ENCODE measurements at places on chromosomes 11 and 22.
A peak's percentile ranks its signal among the peaks of the same experiment; 100 is the strongest.

GRCh38 chr22:27246558-27246957 is 555.0 kb downstream of the MN1 start:
- DNase-seq = no peak

DNA sequence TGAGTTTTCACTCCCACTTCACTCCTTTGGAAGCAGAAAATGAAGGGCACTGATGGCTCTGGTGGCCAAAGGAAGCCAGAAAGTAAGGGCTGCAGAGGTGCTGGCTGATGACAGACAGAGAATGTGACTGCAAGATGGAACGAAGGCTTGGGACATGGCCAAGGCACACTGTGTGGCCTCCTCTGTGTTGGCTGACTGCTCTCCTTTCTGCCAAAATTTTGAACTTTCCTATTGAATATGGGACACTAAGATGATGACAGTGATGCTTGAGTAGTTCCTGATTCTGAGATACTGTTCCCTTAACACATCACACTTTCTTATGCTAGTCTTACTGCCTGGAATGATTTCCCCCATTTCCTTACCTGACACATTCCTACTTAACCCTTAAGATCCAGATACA is 156.4 kb downstream of the SWAP70 start:
- no peak for DNase-seq

DNA sequence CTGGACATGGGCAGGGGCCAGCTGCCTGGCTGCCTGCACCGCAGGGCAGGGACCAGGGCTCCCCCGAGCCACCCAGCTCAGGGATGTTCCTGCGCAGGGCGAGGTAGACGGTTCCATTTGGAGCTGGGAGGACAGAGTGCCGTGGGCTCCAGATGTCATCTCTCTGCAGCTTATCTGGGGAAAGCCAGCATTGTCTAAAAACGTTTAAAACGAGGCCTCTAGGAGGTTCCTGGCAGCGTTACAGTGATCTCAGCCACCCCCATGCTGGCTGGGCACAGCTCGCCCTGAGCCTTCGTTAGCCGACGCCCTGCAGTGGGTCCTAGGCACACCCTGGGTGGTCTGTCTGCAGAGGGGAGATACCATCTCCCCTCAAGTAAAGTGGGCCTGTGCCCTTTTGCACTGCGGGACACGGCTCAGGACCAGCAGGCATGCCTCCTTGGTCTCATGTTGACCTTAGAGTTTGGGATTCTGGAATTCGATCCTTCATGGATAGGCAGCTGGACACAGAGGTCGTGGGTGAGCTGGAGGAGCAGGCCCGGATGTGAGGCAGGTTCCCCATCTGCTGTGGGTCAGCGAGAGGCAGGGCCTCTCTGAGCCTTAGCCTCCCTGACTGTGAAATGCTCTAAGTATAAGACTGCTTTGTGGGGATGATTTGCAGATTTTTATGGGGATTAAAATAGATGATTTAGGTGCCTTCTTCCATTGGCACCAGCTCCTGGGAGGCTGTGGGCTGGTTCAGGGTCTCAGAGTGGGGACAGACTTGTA is 14.1 kb downstream of the SYNGR1 start:
- DNase-seq = no peak

GRCh38 chr11:57972013-57972367 is 51.7 kb upstream of the OR9Q1 start:
- no peak for DNase-seq

DNA sequence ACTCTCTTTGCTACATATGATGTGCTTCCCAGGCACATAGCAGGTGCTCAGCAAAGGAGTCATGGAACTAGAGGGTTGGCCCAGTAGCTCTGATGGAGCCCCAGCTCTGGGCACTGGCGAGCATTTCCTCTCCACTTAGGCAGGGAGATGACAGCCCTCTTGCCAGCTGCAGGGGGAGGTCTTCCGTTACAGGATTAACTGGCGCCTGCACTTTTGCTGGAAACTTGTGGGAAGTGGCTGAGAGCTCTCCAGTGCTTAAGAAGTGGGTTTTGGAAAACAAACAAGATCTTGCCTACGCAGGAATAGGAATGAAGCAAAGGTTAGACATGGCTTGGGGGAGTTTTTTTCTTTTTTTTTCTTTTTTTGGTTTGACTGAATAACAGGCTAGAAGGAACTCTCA is 75.5 kb downstream of the MICAL2 start:
- peak; percentile 33 for DNase-seq

DNA sequence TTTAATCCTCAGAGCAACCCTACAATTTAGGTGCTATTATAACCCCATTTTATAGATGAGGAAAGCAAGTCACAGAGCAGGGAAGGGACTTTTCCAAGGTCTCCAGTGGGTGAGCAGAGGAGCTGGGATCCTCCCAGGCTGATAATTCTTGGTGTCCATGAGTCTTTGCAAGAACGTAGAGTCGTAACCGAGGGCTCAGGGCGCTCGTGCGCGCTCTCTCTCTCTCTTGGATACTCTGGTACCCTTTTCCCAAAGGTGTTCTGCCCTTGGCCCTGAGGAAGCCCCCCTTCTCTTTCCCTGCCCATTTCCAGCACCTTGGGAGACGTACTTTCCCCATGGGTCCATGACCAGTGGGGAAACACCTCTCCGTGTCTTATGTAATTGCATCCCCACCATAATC is 5.2 kb upstream of the ZP1 start:
- no peak for DNase-seq

DNA sequence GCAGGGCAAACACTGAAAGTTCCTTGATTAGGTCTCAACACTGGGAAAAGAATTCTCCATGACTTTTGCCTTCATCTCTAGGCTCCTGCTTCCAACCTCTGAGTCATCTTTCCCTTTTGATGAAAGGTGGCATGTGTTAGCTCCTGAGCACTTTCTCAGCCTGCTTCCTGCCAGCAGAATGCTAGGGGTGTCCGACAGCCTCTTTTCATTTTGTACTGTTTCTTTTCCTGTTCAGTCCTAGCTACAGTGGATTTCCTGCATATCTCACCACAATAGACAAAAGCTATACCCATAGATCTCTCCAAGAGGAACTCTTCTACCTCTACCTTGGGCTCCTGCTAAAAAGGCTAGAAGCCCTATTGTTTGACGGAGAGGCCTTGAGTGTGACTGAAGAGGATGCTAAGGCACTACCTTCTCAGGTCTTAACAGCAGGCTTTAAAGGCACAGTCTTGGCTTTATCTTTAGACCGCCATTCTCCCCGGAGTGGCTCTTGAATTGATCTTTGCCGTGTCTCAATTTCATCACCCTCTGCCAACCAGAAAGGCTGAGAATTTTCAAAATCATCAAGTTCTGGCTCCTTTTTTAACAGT is 145.5 kb downstream of the RBFOX2 start:
- DNase-seq = no peak

- no peak for DNase-seq
Observed at GRCh38 chr22:17570851-17571631, 7.7 kb downstream of the SLC25A18 start.

DNA sequence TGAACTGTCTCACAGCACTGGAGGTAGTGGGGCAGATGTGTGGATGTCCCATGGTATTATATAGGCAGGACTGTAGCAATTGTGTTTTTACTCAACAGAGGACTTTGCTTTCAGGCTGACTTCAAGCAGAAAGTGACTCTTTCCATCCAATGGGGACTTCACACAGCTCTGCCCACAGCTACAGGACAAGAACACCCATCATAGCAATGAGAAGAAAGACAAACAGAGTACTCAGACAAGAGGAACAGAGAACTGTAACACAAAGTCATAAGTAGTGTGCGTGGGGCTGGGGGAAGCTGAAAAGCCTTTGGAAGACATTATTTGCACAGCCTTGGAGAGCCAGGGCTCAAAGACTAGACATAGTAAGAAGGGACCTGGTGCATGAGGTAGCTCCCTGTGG is 70.3 kb downstream of the CCDC81 start:
- DNase-seq = no peak

DNA sequence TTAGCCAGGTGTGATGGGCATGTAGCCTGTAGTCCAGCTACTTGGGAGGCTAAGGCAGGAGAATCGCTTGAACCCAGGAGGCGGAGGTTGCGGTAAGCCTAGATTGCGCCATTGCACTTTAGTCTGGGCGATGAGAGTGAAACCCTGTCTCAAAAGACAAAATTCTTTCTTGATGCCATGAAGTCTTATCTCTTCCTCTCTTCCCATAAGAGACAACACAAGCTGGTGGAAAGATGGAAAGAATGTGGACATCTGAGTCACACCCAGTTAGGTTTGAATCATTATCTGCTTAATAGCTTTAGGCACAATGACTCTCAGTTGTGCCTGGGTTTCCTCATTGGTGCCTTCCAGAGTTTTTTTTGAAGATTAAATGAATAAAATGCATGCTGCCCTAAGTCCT is 35.3 kb downstream of the KREMEN1 start:
- DNase-seq = no peak

GRCh38 chr11:112024178-112024772 is 933 bp upstream of the DLAT start:
- DNase-seq = no peak

GRCh38 chr11:75306529-75306928 is 44.9 kb downstream of the ARRB1 start:
- no peak for DNase-seq

DNA sequence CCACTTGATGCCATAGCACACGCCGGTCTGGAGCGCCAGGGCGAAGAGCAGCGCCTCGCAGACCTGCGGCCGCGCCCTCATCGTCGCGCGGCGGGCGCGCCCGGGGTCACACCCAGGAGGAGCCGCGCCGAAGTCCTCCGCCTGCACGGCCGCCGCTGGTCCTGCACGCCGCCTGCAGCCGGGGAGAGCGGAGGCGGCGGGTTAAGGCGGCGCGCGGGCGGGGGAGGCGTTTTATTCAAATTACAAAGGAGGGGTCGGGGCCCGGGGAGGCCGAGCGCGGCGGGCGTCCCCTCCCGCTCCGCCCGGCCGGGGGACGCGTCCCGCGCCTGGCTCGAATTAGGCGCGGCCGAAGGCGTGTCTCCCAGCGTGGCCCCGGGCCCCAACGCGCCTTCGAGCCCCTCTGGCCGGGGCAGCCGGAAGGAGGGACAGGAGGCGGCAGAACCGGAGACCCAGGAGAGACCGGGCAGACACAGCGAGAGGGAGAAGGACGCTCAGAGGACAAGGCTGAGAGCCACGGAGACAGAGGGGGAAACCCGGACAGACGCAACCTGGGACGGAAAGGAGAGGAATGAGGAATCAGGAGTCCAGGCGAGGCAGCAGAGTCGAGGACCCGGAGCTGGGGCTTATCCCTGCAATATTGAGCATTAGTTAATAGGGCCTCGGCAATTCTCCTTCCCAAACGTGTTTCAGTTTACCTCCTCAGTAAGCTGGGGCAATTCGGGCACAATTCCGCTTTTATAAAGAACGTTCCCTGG is at the start of gene WNT11:
Gene WNT11, minus strand, starts transcription at position 176 of the 755 bp plus-strand sequence. Its CDS starts 95 bp downstream, at position 81.
- peak; percentile 61 for DNase-seq

All from NCI-H1092 treated with DMSO at 0.1 percent for 48 hours (cell line).